Stimulated activated CD8-positive, alpha-beta memory T cell treated with anti-CD3 and anti-CD28 coated beads, Interleukin-4, amount 100 ng/mL, for 1 hour (primary cell): ENCODE measurements at places on chromosomes 16 and 17.

DNA sequence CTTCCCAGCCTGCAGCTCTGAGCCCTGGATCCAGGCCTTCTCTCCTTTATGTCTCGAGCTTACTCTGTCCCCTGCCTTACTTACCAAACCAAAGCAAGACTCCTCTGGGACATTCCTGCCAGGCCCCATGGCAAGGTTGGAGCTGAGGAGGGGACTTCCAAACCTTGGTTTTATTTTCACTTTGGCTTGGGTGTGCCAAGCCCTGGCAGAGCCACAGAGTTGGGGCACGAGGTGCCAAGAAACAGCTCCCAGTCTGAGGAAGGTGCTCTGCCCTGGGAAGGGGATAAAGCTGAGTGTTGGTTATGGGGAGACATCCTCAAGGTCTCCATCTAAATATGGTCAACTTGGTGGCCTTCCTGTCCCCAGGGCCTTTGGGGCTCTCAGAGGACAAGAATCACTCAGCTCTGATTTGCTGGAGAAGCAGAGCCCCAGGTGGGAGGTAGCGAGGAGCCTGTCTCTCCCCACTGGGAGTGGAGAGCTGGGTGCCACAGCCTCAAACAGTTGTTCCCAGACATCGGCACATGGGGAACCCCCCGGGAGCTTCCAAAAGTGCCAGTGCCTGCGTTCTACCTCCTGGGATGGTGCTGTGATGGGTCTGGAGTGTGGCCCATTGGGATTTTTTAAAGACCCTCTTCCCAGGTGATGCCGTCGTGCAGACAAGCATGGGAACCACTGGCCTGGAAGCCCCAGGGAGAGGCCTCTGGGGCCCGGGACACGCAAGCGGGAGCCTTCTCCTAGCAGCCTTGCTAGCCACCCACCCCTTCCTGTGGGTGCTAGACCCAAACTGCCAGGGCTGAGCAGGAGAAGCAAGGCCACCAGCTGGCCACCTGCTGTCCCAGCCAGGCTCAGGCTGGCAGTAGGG is 10.3 kb downstream of the NLRC5 start:
- DNase-seq: no peak

DNA sequence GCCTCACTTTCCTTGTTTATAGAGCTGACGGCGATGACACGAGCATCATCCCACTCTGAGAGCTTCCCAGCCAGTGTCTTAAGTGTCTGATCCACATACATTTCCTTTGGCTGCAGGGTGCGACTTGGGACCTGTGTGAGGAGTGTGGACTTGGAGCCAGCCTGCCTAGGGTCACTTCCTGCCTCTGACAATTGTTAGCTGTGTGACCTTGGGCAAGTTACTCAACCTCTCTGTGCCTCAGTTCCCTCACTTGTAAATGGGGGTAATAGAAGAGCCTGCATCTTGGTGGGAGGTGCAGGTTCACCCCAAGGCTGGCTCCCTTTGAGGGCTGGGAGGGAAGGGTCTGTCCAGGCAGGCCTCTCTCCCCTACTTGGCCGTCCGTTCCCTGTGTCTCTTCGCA is 27.4 kb upstream of the GSE1 start:
- DNase-seq: no peak

DNA sequence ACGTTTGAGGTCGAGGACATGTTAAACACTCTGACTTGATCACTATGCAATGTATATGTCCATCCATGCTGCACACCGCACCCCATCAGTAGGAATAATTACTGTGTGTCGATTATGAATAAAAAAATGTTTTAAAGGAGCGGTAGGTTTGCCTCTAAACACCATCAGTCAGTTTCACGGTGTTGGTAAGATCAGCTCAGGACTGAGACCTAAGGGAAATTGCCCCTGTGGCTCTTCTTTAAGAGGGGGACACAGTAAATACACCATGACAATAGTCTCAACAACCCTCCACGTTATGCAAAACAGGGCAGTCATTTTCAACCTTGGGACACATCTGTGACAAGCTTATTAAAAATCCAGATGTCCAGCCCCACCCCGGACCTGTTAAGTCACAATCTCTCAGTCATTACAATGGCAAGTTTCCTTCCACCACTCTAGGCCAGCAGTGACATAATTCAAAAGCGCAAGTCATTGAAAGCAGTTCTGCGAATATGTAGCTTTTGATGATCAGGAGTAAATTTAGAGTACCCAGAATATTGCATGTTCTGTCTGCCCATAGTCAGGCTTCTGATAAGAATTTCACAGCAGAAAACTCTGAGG is 1.2 kb downstream of the ATMIN start:
- no peak for DNase-seq

GRCh38 chr16:66692341-66692740 is 4.2 kb downstream of the CMTM4 start:
- no peak for DNase-seq

- DNase-seq: no peak
Observed at GRCh38 chr17:2943981-2944380, 119.4 kb downstream of the OR1D5 start.

- DNase-seq: no peak
Observed at GRCh38 chr17:38926293-38927070, 1.1 kb downstream of the LASP1NB start.

DNA sequence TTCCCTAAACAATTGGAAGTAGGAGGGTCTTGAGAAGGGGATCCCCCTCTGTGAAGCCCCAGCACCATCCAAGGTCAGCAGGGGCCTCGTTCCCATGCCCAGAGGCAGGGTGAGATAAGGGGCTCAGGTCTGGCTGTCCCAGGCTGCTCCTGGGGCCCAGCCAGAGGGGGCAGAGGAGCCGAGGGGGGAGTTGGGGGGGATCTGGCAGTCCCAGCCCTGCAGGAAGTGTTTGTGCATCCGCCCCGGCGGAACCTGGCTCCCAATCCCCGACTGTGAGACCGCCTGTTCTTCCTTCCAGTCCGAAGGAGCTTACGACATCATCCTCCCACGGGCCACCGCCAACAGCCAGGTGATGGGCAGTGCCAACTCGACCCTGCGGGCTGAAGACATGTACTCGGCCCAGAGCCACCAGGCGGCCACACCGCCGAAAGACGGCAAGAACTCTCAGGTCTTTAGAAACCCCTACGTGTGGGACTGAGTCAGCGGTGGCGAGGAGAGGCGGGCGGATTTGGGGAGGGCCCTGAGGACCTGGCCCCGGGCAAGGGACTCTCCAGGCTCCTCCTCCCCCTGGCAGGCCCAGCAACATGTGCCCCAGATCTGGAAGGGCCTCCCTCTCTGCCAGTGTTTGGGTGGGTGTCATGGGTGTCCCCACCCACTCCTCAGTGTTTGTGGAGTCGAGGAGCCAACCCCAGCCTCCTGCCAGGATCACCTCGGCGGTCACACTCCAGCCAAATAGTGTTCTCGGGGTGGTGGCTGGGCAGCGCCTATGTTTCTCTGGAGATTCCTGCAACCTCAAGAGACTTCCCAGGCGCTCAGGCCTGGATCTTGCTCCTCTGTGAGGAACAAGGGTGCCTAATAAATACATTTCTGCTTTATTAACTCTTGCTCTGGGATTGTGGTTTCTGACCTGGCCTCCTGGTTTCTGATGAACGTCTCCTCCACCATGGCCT is 14.9 kb downstream of the GPRC5C start:
- DNase-seq: no peak

DNA sequence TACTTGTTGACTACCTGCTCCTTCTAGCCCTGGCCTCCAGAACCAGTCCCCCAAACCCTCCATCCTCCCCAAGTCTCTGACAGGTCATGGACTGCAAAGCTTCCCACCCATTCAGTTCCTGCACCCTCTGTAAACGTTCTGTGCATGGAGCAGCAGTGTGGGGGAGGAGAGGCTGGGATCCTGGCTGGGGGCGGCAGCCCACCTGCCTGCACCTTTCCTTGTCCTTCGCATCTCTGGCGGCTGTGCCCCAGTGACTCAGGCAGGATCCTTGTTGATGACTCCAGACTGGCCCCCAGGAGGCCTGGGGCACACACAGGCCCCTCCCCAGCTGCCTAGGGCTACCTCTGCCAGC is 1.6 kb upstream of the PKMYT1 start:
- no peak for DNase-seq

- DNase-seq: no peak
Observed at GRCh38 chr17:75478508-75478907, 22.1 kb downstream of the TMEM94 start.

- DNase-seq: no peak
Observed at GRCh38 chr17:50039058-50039457, 16.9 kb upstream of the ITGA3 start.

GRCh38 chr17:44572801-44573200 is 15.5 kb downstream of the FZD2 start:
- DNase-seq: no peak

DNA sequence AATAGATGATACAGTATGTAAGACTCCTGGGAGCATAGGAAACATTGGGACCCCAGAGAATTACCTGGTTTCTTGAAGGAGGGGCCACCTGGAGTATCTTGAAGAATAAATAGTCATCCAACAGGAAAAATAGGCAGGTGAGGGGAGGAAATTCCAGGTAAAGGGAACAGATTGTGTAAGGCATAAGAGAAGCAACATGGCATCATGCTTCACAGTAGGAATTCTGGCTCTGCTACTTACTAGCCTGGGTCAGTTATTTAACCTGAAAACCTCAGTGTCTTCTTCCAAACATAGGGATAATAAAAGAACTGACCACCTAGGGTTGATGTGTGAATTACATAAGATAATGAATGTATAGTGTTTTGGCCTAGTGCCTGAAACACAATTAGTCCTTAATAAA is 122.1 kb downstream of the CA10 start:
- DNase-seq: no peak

DNA sequence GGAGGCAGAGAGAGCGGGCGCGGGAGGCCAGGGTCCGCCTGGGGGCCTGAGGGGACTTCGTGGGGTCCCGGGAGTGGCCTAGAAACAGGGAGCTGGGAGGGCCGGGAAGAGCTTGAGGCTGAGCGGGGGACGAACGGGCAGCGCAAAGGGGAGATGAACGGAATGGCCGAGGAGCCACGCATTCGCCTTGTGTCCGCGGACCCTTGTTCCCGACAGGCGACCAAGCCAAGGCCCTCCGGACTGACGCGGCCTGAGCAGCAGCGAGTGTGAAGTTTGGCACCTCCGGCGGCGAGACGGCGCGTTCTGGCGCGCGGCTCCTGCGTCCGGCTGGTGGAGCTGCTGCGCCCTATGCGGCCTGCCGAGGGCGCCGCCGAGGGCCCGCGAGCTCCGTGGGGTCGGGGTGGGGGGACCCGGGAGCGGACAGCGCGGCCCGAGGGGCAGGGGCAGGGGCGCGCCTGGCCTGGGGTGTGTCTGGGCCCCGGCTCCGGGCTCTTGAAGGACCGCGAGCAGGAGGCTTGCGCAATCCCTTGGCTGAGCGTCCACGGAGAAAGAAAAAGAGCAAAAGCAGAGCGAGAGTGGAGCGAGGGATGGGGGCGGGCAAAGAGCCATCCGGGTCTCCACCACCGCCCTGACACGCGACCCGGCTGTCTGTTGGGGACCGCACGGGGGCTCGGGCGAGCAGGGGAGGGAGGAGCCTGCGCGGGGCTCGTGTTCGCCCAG is 1.2 kb upstream of the CBX4 start:
- DNase-seq: no peak

DNA sequence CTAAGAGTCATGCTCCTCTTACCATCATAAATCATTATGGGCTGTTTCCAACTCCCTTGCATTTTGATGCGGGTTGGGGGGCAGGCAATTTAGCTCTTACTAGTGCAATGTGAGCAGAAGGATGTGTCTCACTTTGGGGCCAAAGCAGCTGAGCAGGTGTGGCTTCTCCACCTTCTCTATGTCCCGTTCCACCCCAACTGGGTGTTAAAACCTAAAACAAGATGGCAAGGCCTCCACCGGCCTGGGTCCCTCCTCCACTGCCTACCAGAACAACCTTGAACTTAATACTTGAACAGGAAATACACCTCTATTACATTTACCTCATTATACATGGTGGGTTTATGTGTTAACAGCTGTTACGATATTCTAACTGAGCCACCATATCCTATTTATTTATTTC is 52.8 kb downstream of the TOX3 start:
- no peak for DNase-seq

DNA sequence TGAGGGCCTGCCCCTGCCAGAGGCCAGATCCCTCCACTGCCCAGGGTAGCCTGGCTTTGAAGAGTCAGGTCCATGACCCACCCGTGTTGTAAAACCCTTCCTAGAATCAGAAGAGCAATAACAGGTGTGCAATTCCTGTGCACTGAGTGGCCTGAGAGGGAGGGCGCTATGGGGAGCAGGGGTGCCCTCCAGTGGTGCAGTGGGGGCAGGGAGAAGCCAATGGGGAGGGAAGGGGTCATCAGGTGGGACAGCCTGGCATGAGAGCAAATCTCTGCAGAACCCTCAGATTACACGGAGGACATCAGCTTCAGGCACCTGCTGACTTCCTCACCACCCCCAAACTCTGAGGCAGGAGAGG is 72.9 kb upstream of the ZNF469 start:
- no peak for DNase-seq

- no peak for DNase-seq
Observed at GRCh38 chr17:63974594-63975192, 2.0 kb upstream of the SCN4A start.

DNA sequence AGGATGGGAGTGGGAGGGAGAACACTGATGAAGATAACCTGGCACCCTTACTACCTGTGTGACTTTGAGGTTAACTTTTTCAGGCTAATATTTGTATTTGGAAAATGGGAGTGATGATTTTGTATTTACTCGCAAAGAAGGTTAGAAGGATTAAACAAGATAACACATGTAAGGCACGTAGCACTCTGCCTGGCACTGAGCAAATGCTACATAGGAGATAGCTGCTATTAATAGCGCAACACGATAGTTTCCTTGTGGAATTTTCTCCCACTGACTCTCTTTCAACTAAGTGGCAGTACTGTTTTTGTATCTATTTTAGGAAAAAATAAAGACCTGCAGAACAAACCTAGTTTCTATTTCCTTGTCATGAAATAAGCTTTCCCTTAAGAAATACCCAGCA is 15.4 kb upstream of the KCNJ16 start:
- DNase-seq: no peak

DNA sequence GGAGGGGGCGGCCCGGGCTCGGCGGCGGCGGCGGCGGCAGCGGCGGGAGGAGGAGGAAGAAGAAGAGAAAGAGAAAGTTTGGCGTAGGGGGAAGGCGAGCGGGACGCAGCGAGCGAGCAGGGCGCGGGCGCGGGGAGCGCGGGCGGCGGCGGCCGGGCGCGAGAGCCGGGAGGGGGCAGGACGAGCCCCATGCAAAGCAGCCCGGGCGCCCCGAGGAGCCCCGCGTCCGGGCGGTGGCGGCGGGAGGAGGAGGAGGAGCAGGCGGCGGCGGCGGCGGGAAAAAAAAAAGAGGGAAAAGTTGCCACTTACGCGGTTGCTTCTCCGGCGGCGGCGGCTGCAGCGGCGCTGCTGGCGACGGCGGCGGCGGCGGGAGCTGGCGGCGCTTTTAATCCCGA is 10.3 kb upstream of the ZFHX3 start:
- DNase-seq: no peak

- no peak for DNase-seq
Observed at GRCh38 chr17:79089720-79090442, 15.3 kb downstream of the ENGASE start.
